Stimulated activated CD4-positive, alpha-beta T cell treated with anti-CD3 and anti-CD28 coated beads, Interleukin-4, amount 100 ng/mL, for 4 hours (primary cell): ENCODE measurements at places on chromosomes 1 and 21.

- no peak for DNase-seq
These were observed 43.0 kb upstream of the EGLN1 start for GRCh38 chr1:231465051-231465450.

DNA sequence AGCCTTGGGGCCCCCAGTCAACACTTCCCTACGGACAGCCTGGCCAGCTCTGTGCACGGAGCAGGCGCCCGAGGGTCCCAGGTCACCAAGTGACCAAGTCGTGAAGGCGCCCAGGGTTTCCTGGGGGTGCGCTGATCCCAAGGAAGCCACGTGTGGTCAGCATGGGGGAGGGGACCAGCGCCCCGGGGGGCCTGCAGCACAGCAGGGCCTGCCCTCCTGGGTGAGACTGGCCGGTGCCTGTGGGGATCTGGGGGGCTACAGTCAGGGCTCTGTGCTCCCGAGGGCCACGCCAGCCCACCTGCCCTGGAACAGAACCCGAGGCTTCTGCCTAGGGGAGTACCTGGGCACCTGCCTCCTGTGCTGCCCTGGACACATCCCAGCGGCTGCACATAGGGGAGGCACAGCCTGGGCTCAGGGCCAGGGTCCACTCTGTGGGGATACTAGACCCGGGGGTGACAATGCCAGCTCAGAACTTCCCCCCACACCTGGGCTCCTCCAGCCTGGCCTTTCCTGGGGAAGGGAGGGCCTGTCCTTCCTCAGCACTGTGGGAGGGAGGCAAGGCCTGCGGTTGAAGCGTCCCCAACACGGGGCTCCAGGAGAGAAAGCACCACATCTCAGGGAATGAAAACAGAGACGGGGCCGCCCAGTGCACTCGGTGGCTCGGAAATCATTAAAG is 6.2 kb upstream of the POFUT2 start:
- no peak for DNase-seq

- DNase-seq: no peak
These were observed 789 bp downstream of the BTF3L4 start for GRCh38 chr1:52056937-52057231.

GRCh38 chr1:93801471-93801870 is 77.5 kb downstream of the DNTTIP2 start:
- no peak for DNase-seq

GRCh38 chr1:113745425-113745824 is 13.9 kb downstream of the PHTF1 start:
- no peak for DNase-seq

DNA sequence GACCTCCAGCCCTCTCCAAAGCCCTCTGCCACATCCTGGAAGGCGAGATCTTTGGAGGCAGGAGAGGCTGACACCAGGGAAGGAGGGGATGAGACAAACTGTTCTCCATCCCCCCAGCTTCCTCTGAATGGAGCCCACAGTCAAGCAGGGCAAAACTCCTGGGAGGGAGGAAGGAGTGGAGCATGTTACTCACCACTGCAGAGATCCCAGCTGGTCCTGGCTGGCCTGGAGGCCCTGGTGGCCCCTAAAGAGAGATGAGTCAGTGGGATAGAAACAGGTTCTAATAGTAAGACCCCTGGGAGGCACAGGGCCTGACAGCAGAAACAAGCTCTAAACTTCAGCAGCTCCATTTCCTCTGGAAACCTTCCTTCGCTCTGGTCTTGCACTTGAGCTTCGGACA is 14.0 kb upstream of the PEF1 start:
- no peak for DNase-seq

DNA sequence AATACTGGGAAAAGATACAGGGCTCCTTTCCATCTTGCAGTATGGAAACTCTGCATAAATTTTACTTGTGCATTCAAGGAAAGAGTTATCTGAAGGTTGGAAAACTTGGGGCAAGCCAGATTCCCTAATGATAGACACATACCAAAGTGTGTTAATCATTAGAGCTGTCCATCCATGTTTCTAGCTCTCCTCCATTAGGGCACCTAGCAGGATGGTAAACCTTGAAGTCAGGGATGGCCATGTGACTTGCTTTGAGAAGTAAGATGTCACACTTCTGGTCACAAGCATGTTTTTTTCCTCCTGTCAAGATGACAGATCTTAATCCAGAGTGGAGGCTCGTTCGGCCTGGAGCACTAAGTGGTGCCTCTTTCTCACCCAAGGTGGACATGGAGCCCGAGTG is 241.9 kb upstream of the RUNX1 start:
- no peak for DNase-seq

DNA sequence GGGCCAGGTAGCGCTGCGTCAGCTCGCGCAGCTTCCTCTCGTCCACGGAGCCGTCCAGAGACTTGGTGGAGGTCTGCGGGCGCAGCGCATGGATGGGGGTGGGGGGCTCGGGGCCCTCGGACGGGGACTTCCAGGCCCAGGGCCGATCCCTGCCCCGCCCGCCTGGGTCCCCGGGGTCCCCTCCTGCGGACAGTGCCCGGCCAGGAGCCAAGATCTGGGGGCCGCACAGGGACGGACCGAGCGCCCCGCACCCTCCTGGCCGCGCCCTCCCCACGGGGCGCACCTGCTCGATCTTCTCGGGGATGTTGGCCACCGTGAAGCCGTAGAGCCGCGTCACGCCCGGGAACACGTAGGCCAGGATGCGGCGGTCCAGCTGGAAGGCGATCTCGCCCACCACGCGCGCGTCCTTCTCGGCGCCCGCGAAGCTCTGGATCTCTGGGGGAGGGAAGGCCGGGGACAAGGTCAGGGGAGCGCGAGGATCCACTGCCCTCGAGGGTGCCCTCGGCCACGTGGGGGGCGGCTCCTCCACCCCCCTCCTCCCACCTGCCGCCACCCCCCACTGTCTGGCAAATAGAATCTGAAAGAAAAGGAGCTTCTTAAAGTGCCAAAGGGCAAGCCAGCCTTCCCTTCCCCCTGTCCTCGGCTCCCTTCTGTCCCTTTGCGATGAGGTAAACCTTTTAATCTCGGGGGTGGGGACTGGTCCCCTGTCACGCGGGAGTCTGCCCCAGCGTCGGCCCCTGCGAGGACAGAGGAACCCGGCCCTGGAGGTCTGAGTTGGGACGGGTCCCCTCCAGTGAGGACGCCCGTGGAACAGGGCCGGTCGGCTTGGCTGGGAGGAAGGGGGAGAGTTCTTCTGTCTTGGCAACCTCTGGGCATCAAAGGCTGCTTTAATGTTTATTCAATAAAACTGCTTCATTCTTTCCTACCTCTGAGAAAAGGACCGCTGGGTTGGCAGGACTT is 6.5 kb upstream of the FTCD start:
- DNase-seq: no peak

DNA sequence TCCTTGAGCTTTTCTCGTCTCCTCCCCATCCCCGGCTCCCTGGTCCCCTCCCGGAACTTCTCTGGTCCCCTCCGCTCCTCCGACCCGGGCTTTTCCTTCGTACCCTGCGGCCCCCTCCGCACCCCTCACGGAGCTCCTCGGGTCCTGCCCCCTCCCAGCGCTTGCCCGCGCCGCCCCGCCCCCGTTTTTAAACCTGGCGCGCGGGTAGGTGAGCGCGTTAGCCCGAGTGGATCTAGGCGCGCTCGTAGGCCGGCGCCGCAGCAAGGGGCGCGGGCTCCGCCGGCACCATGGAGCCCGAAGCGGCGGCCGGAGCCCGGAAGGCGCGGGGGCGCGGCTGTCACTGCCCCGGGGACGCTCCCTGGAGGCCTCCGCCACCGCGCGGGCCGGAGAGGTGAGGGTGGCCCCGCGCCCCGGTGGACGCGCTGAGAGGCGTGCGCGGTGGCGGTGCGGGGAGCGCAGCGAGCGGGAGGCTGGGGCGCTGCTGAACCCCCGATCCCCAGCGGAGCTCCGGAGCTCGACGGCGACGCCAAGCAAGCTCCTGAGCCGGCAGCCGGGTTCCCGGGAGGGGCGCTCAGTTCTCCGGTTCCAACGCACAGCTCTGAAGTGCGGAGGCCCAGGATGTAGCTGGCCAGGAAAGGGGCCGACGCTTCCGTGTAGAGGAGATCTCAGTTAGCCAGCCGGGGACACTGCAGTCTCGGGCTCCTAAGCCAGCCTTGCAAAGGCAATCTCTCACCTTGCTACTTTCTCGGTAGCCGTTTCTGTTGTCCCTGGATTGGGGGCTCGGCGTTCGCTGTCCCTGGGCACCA is at the start of gene RIPPLY3:
Gene RIPPLY3 (plus strand): TSS at position 217 of the 806 bp plus-strand sequence. CDS start 71 bp downstream, at position 288.
- DNase-seq: peak; percentile 9

DNA sequence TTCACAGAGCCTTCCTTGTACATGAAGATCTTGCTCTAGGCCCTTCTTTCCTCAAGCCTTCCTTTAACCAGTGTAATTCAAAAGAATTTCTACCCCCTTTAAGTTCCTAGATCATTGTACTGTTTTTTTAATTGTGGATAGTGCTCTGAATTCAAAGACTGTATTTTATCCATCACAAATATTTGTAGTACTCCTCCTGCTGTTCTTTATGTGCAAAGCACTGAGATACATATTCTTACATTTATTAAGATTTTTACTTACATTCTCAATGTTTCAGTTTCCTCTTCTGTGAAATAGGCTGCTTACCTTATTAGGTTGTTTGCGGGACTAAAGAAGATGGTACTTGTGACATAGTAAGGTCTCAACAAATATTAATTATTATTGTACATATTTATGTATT is 168.8 kb upstream of the PDE4B start:
- no peak for DNase-seq

GRCh38 chr1:67743072-67743725 is 58.2 kb downstream of the GADD45A start:
- DNase-seq: no peak

- no peak for DNase-seq
These were observed 23.2 kb upstream of the SPATA6 start for GRCh38 chr1:48495166-48495565.

DNA sequence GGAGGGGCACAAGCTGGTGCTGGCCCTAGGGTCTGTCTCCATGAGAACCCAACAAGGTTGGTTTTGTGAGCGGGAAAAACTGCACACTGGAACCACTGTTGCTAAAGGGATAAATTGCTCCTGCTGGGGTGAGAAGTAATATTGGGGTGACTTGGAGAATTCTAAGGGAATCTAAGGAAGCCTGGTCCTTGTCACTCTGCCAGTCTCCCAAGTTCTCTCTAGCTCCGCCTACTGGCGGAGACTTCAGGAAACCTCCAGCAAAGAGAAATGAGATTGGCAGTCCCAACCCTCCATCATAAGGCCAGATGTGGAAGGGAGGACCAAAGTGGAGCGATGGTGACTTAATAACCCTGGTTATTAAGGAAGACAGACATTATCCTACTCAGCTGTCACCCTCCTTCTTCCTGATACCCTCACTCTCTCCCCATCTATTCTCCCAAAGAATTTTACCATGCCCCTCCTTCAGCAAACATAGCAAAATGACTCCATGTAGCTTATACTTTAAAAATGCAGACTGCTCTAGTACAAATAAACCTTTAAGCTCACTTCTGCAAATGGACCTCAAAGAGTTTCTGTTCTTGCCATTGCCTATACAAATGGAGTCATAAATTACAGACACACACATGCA is 2.7 kb downstream of the LCE1F start:
- DNase-seq: no peak

GRCh38 chr1:247453245-247453644 is 4.7 kb downstream of the OR2B11 start:
- DNase-seq: no peak

DNA sequence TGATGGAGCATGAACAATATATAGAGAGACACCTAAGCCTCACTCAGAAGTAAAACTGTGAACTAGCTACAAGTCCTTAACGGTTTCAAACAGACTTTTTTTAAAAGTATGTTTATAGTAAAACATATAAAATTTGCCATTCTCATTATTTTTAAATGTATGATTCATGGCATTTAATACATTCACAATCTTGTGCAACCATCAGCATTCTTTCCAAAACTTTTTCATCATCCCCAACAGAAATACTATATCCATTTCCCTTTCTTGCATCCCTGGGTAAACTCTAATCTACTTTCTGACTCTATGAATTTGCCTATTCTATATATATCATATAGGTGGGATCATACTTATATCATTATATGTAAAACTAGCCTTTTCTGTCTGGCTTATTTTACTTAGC is 25.5 kb downstream of the EVI5 start:
- no peak for DNase-seq

DNA sequence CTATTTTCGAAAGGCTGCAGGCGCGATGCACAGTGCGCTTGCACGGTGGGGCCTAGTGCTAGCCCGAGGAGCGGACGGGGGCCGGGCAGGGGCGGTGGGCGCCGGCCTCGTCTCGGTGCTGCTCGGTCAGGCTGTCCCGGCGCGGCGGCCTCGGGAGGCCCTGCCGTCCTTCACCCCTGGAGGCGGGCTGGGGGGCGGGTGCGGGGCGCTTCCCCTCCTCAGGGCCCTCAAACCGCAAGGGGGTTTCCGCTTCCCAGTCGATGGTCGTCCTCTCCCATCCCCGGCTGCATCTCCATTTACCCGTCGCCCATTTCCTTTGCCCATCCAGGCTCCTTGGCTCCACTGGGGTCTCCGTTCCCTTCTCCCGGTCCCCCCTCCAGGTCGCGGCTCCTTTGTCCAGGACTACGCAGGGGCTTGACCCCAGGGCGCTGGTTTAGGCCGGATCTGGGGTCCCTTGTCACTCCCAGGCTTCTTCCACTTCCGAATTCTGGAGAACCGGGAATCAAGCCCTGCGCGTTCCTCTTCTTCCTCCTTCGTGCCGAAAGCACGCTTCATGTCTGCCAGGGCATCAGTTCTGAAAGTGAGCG is 196.3 kb upstream of the LMO4 start:
- no peak for DNase-seq

- no peak for DNase-seq
These were observed 142.5 kb upstream of the C1orf105 start for GRCh38 chr1:172277989-172278388.

DNA sequence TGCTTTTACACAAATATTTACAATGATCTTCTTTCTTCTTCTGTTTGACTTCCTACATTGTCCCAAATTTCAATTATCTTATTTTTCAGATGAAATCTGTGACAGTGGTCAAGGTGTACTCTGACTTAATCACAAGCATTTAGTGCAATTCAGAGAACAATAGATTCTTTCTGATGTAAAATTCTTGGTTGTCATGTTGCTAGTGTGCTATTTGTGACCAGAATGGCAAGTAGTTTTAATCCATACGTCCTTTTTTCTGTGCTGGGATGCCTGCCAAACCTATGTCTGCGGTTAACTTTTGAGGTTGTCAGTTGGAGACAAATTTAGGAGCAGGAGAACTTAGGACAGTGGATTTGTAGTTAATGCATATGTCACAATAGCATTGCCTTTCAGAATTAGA is 31.0 kb downstream of the NCAM2 start:
- no peak for DNase-seq

GRCh38 chr1:145999321-146000024 is 3.1 kb upstream of the TXNIP start:
- no peak for DNase-seq
